ENCODE measurements at places on chromosomes 13 and 19. TPM values are rescaled to one million over a fixed set of nuclear protein-coding genes. Genes with fewer than 3 reads are reported as not detected.

Gene PSG2
- 0.17 TPM for total RNA-seq

Gene LILRA1
- total RNA-seq = 0.65 TPM

Gene NLRP12
- total RNA-seq = 0.34 TPM

Gene R3HDM4
- 243 TPM for total RNA-seq

- DNase-seq = no peak
Observed at GRCh38 chr13:27644302-27644701, 22.6 kb downstream of the POLR1D start.

- DNase-seq = no peak
Observed at GRCh38 chr19:55336101-55336500, 3.6 kb upstream of the KMT5C start.

DNA sequence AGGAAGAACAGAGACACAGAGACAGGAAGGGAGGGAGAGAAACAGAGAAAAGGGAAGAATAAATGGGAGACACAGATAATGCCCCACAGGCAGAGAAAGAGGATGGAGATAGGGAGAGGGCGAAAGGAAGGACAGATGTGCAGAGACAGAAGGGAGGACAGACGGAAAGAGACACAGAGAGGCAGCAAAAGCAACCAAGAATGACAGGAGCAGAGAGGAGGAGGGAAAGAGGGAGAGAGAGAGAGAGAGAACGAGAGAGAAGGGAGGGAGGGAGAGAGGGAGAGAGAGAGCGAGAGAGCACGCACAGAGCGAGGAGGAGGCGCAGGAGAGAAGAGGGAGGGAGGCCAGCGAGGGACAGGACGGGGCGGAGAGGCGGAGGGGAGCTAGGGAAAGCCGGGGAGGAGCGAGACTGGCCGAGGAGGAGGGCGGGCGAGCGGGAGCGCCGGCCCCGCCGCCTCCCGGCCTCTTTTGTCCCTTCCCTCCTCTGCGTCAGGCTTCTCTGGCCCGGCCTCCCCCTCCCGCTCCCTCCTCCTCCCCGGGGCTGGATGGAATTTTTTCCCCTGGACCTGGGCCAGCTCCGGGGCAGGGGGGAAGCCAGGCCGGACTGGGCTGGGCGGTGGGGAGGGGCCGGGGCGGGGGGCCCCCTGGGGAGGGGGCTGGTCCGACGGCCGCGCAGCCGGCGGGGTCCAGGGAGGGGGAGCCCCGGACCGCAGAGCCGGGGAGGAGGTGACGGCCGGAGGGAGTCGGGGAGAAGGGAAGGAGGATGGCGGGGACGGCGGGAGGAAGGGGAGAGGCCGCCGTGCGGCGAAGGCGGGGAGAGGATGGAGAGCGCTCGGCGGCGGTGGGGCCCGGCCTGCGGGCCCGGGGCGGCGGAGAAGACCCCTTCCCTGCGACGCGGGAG lies 4.2 kb upstream of the SPACA6 start:
- no peak for DNase-seq

DNA sequence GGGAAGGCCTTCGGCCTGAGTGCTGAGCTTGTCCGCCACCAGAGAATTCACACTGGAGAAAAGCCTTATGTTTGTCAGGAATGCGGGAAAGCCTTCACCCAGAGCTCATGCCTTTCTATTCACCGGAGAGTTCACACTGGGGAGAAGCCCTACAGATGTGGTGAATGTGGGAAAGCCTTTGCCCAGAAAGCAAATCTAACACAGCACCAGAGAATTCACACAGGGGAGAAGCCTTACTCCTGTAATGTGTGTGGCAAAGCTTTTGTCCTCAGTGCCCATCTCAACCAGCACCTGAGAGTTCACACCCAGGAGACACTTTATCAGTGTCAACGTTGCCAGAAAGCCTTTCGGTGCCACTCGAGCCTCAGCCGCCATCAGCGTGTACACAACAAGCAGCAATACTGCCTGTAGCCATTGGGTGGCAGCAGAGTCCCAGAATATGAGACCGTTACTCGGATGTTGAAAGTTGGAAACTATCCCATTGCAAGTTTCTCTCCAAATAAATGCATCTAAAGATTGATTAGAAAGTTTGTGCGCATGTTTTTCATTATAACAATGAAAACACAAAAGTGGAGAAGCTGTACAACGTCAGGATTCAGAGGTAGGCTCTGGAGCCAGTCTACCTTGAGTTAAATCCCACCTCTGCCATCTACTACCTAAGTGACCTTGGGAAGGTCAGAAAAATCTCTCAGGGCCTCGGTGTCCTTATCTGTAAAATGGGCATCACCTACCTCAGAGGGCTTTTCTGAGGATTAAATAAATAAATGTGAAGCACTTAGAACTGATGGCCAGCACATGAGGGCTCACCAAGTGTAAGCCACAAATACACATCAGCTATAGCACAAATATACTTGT lies 21.1 kb downstream of the ZNF473 start:
- peak; percentile 25 for DNase-seq

DNA sequence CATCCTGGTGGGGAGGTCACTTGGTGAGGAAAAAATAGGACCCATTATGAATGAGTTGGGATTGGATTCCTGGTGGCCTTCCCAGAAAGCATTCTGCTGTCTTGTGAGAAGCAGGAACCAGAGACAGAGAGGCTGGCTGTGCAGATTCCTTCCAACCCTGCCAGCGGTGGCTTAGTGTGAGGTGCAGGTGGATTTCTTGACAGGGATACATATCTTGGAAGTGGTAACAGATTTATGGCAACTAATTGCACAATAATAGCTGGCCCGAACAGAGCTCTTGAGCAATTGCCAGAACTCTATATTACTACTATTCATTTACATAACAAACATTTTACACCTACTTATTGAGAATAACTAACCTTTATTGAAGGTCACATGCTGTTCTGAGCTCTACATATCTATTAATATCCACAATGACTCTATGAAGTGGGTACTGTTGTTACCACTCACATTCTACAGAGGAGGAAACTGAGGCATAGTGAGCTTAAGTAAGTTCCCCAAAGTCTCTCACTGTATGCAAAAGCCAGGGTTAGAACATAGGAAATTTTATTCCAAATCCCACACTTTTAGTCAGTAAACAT lies 173.9 kb upstream of the SERP2 start:
- no peak for DNase-seq

DNA sequence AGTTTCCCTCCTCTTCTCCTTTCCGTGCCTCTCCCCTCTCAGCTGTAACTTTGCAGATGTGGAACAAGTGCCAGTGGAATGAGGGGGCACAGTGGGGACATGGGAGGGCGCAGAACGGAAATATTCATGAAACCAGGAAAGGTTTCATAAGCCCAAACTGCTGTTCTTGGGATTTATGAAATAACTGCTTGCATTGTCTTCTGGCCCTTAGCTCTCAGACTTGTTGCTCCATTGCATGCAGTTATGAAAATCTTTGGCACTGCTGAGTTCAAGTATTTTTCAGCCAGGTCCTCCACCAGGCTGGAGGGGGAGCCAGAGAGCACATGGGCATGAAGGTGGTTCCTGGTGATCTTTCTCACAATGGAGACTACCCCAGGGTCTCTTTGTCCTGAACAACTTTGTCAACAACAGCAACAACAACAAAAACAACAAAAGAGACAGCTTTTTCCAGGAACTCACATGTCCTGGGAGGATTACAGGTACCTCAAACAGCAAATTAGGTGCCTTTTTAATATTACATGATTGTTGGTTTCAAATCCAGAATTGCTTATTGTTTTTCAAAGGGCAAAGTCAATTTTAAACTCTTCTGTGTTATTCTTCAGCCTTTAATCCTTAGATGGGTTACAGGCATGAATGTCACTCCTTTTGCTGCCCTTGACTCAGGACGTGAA lies 1.5 kb downstream of the RGCC start:
- DNase-seq = peak; percentile 47

DNA sequence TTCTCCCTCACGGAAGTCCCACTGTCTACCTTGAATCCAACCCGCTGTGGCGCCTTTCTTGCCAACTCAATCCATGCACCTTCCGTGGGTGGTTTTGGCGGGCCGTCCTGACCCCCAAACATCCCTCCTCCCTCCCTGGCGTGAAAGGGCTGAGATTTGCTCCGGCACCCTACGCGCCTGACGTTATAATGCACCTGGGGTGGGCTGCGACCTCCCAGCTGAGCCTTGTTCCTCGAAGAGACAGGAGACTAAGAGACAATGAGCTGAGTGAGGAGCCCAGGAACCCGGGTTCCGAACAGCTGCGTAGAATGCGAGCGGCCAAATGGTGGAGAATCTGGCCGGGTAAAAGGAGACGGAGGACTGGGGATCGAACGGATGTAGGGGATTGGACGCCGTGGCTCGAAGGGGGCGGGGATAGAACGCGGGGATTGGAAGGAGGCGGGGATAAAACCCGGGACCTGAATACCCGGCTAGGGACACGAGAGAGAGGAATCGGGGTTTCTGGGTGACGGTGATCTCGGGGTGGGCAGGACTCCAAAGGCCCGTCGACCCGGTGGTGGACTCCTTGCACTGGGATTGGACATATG lies at the start of gene CPT1C:
CPT1C (plus strand) TSS at position 461 of the 587 bp plus-strand sequence. CDS start 1,137 bp downstream, outside the sequence.
- DNase-seq = no peak

DNA sequence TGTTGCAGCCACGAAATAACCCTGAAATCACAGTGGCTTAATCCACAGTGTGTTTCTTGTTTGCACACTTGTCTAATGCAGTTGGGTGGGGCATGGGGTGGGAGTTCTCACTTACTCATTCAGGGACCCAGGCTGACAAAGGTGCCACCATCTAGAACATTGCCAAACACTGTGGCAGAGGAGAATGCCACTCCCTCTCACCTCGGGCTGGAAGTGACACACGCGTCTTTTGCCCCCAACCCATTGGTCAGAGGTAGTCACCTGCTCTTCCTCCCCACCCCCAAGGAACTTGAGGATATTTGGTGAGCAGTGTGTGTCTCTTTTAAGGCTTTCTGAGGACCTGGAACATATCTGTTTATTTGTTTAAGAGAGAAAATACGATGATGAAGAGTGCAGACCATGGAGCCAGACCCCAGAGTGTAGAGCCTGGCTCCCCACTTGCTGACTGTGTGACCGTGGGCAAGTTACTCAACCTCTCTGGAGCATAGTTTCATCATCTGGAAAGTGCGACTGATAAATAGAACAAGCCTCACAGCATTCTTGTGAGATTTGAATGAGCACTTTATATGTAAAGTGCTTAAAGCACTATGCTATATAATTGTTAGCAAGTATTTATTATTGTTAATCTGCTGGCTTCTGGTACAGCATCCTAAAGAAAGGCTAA lies 17.4 kb downstream of the GPR183 start:
- DNase-seq = no peak
